ENCODE measurements at places on chromosomes 6 and 20.

GRCh38 chr20:55582498-55582897 is 422.8 kb downstream of the CBLN4 start:
- DNase-seq = no peak

- no peak for DNase-seq
Measured at GRCh38 chr6:106422534-106422933, 62.0 kb downstream of the CRYBG1 start.

- DNase-seq = no peak
Measured at GRCh38 chr6:3163248-3163594, 5.9 kb upstream of the TUBB2A start.

DNA sequence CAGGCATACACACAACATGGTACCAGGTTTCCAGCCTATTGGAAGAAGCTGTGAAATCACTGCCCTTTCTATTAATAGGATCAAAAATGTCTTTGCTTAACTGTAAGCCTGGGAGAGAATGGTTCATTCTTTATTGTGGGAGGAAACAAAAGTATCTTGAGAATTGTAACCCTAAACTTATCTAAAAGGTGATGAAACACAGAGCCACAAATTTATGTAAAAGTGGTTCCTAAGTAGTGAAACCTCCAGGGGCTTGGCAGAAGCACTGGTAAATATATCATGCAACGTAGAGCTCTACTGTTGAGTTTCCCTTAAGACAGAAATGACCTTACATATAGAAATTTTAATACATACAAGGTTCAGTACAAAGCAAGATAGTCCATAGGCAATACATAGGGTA is 17.2 kb upstream of the NOX3 start:
- no peak for DNase-seq

DNA sequence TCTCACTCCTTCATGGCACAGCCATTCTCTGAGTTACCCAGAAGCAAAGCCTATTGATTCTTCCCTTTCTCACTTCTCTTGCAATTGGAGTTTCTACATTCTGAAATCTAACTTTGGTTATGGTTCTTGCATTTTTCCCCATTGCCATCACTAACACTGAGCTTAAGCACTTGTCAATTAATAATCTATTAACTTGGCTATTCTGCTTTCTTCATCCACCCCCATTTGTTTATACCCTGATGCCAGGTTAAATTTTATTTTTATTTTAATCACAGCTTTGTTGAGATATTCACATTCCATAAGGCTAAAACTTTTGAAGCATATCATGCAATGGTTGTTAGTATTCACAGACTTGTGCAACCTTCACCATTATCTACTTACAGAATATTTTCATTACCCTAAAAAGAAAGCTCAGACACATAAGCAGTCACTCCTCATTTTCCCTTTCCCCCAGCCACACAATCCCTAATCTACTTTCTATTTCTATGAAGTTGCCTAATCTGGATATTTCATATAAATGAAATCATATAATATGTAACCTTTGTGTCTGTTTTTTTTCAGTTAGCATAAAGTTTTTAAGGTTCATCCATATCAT is 222.3 kb downstream of the UBE3D start:
- DNase-seq = no peak

GRCh38 chr6:133991096-133991593 is 38.1 kb downstream of the TBPL1 start:
- DNase-seq = no peak

GRCh38 chr6:143528164-143528811 is 16.8 kb upstream of the FUCA2 start:
- no peak for DNase-seq

DNA sequence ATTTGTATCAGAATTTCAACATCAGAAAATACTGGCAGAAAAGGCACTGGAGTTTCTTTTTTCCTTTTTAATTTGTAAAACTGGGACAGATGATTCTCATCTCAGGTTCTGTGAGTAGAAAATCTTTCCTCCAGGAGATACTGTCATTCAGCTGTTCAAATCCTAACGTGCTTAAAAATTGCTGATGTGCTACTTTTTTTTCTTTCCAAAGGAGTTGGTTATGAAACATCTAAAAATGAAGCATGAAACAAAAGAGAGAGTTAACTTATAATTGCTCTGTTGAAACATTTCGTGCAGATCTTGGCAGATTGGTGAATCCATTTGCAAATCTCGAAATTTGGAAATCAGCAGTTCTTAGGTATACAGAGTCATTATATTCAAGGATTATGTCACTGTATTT is 622.6 kb downstream of the RNF144B start:
- no peak for DNase-seq

GRCh38 chr6:157322792-157323254 is 496 bp downstream of the TMEM242 start:
- DNase-seq = no peak

GRCh38 chr20:38202153-38202981 is 37.3 kb upstream of the TGM2 start:
- no peak for DNase-seq

DNA sequence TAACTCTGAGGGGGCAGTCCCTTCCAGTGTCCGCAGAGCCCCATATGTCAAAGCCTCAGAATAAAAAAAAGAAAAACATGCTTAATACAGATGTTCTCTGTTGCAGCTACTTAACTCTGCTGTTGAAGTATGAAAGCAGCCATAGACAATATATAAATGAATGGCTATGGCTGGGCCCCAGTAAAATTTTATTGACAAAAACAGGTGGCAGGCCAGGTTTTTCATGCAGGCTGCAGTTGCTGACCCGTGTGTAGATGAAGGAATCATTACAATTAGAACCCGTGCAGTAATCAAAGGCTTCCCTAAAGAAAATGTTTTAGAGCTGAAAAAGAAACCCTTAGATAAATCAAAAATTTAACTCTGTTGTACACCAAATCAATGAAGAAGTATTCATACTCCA is 13.0 kb upstream of the RIN2 start:
- no peak for DNase-seq

DNA sequence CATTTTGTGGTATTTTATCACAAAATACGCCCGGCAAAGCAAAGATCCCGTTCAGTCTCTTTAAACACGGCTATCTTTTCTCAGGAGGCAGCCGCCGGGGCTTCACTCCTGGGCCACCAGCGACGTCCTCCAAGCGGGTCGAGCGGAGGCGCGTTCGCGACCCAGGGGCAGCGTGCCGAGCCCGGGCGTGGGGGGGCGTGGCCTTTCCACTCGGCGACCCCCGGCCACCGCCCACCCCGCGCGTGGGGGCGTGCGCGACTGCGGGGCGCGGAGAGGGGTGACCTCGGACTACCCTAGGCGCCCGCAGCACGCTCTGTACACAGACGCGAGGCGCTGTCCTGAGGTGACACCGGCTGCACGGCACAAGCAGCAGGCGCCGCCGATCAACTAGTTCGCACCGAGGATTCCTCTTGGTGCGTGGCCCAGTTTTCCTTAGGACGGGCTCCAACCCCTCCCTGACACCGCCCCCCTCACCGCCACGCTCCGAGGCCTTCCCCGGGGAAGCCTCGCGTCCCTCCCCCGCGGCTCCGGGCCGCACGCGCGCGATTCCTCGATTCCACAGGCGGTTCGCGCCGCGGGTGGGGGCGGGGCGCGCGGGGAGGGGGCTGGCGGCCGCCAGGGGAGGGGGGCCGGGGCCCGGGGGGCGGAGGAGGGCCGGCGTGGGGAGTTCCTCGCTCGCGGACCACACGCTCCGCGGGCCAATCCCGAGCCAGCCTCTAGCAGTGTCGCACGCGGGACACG is 1.1 kb upstream of the JARID2 start:
- DNase-seq = peak; percentile 72

DNA sequence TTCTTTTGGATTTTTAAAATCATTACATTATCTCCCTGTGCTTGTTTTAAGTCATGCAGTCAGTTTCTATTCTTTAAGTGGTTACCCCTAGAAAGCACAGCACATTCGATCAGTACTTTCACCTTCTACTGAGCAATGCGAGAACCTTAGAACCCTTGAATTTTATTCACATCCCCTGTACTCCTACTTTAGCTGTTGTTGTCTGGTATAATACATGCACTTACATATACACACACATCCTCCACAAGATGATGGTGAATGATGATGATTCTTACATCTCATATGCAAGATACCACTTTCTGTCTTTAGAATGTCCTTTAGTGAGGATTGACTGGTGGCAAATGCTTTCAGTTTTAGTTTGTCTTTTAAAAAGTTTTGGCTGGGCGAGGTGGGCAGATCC is 5.7 kb downstream of the CDC40 start:
- no peak for DNase-seq

GRCh38 chr20:4252005-4252404 is 236.6 kb upstream of the RNF24 start:
- no peak for DNase-seq

DNA sequence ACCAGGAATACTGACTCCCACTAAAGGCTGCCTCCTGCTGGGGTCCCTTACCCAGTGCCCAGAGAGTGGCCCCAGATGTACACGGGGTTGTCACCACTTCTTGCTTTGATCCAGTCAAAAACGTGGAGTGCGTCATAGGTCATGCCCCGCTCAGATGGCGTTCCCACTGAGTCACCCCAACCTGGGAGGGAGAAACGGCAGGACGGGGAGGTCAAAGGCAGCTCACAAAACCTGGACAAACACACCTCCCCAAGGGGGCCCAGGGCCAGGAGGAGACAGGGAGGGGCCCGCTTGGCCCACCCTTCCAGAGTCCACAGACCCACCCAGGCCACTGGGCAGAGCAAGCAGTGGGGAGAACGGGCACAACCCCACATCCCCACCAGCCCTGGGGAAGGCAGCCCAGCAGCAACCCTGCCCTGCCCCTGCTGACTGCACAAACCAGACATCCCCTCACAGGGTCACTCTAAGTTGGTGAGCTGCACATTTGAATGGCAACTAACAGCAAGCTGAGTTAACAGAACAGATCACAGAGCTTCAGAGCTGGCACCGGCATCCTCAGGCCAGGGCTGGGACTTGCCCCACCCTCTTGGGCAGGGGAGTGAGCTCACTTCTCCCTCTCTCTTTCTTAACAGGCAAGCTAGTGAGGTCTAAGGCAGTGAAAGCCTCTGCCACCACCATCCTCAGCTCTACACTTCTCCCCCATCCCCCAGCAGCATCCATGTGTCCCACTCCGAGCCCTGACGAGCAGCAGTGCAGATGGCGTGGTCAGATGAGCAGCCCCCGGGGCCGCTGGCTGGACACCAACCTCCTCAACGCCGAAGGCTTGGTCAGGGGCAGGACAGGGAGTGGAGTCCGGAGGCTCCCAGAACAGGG is 61.7 kb downstream of the PYGB start:
- no peak for DNase-seq

- DNase-seq = no peak
Measured at GRCh38 chr6:2468601-2468955, 223.2 kb upstream of the GMDS start.

GRCh38 chr20:33679758-33680485 is 5.7 kb upstream of the NECAB3 start:
- no peak for DNase-seq

- no peak for DNase-seq
Measured at GRCh38 chr6:143426026-143426425, 24.5 kb downstream of the ADAT2 start.

GRCh38 chr6:120614723-120615122 is 719.6 kb downstream of the TBC1D32 start:
- DNase-seq = no peak

- peak; percentile 45 for DNase-seq
Measured at GRCh38 chr6:46781478-46782378, 11.5 kb upstream of the MEP1A start.

- no peak for DNase-seq
Measured at GRCh38 chr6:6882592-6882991, 225.2 kb upstream of the RREB1 start.

GRCh38 chr20:41357424-41358163 is 9.0 kb downstream of the EMILIN3 start:
- no peak for DNase-seq

- DNase-seq = no peak
Measured at GRCh38 chr20:50568549-50568942, 58.4 kb downstream of the PTPN1 start.

GRCh38 chr20:12166053-12166717 is 248.5 kb downstream of the BTBD3 start:
- DNase-seq = no peak

GRCh38 chr20:1845163-1845523 is 50.1 kb upstream of the SIRPA start:
- no peak for DNase-seq

GRCh38 chr6:51929934-51930574 is 157.4 kb downstream of the PKHD1 start:
- no peak for DNase-seq

DNA sequence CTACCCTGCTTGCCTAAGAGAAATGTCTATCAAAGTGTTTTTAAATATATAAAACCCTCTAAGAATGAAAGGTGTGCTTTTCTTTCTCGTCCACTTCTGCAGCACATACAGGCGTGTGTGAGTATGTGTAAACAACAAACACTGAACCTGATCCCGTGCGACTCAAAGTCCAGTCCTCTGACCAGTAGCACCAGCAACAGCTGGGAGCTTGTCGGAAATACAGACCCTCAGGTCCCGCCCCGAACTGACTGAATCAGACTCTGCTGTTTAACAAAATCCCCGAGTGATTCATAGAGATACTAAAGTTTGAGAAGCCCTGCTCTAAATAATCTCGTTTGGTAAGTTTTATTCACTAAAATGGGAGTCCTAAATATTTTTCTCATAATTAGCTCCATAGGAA is 208.0 kb upstream of the KCNQ5 start:
- no peak for DNase-seq

DNA sequence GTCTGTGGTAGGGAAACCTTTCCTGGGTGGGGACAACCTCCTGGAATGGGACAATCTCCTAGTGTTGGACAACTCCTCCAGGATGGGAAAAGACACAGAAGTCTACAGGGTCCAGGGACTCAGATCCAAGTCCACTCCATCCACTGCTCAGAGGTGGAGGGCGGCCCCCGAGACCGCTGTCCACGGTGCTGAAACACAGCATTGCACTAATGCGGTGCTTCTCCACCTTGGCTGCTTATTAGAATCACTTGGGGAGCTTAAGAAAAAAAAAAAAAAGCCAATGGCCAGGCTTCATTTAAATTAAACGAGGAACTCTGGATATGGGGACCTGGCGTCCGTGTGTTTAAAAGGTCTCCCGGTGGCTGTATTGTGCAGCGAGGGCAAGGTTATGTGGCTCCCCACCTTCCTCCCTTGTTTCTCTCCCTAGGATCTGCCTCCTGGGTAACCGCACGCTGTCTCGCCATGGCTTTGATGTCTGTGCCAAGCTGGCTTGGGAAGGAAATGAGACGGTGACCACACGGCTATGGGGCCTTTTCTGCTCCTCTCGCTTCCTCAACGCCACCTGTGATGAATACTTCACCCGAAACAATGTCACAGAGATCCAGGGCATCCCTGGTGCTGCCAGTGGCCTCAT is 12.0 kb downstream of the SLC12A5 start:
- DNase-seq = peak; percentile 36

GRCh38 chr20:22466447-22467171 is 117.8 kb downstream of the FOXA2 start:
- no peak for DNase-seq
